Neural progenitor cell (in vitro differentiated cells): ENCODE measurements at places on chromosomes 2 and 18. TPM values are rescaled to one million over a fixed set of nuclear protein-coding genes. Genes with fewer than 3 reads are reported as not detected.

GRCh38 chr2:102025583-102026267, 34.0 kb downstream of the IL1R2 start:
- no peak overlapping the region for H3K27ac ChIP-seq
- no peaks in the 10 kb centered on the region for H3K27me3 ChIP-seq
- H3K36me3 ChIP-seq = no peaks in the 10 kb centered on the region
- no peak for DNase-seq
- H3K4me3 ChIP-seq = no peak overlapping the region

DNA sequence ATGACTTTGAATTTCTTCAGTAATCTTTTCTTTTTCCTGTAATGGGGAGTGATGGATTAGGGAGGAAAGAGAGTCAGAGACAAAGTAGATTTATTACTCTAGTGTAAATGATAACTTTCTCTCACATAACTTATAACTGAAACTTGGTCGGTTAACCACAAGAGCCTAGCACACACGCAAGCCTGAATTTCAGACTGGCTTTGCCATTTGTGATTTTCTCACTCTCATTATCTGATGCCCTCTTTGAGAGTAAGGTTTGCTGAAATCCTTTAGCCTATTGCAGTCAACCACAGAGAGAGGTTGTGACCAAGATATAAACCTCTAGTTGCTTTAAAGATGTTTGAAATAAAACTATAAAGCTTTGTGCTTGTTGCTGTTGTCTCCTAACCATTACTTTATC, 117.9 kb upstream of the NETO1 start:
- H3K4me3 ChIP-seq = no peak overlapping the region
- DNase-seq = no peak
- H3K36me3 ChIP-seq = no peaks in the 10 kb centered on the region
- no peaks in the 10 kb centered on the region for H3K27me3 ChIP-seq
- no peaks in the 10 kb centered on the region for H3K4me1 ChIP-seq

GRCh38 chr18:45102863-45103262, 422.2 kb downstream of the SETBP1 start:
- no peak overlapping the region for H3K27ac ChIP-seq
- peak; percentile 1 for DNase-seq
- H3K36me3 ChIP-seq = no peaks in the 10 kb centered on the region

GRCh38 chr2:174881678-174882077, 117.4 kb upstream of the CHRNA1 start:
- H3K4me1 ChIP-seq = peaks cover 64% of the 10 kb centered on the region
- peak; percentile 54 for DNase-seq
- H3K36me3 ChIP-seq = peaks cover 5% of the 10 kb centered on the region
- peak overlapping the region; percentile 16 for H3K4me3 ChIP-seq
- H3K27me3 ChIP-seq = no peaks in the 10 kb centered on the region

GRCh38 chr2:88521445-88522073, 69.1 kb upstream of the FOXI3 start:
- peaks cover 24% of the 10 kb centered on the region for H3K4me1 ChIP-seq
- no peak for DNase-seq
- H3K27me3 ChIP-seq = peaks cover 70% of the 10 kb centered on the region
- no peaks in the 10 kb centered on the region for H3K36me3 ChIP-seq
- H3K4me3 ChIP-seq = no peak overlapping the region
- no peak overlapping the region for H3K27ac ChIP-seq

GRCh38 chr2:45469314-45470099, 141.6 kb downstream of the SRBD1 start:
- peaks cover 9% of the 10 kb centered on the region for H3K4me1 ChIP-seq
- no peaks in the 10 kb centered on the region for H3K27me3 ChIP-seq
- H3K4me3 ChIP-seq = no peak overlapping the region
- H3K36me3 ChIP-seq = no peaks in the 10 kb centered on the region

DNA sequence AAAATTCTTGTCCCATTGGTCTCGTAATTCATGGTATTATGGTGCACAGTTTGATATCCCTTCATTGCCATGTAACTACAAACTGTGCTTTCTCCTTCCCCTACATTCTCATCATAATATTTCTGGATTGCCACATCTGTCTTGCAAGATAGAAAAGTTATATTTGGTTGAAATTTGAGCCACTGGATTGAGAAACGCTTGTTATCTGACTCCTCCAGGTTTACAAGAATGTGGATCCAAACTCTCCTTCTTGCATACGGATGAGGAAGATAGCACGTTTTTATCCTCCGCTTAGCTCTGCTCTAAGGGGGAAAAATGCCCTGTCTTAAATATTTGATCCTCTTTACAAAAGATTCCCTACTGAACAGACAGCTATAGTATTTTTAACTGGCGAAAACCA, 438.2 kb downstream of the TSN start:
- H3K4me1 ChIP-seq = no peaks in the 10 kb centered on the region
- H3K27me3 ChIP-seq = no peaks in the 10 kb centered on the region
- no peak for DNase-seq

- no peaks in the 10 kb centered on the region for H3K4me1 ChIP-seq
- H3K4me3 ChIP-seq = no peak overlapping the region
- H3K27ac ChIP-seq = no peak overlapping the region
- DNase-seq = no peak
- H3K27me3 ChIP-seq = no peaks in the 10 kb centered on the region
Observed at GRCh38 chr2:179106676-179107428, 56.9 kb upstream of the CCDC141 start.

DNA sequence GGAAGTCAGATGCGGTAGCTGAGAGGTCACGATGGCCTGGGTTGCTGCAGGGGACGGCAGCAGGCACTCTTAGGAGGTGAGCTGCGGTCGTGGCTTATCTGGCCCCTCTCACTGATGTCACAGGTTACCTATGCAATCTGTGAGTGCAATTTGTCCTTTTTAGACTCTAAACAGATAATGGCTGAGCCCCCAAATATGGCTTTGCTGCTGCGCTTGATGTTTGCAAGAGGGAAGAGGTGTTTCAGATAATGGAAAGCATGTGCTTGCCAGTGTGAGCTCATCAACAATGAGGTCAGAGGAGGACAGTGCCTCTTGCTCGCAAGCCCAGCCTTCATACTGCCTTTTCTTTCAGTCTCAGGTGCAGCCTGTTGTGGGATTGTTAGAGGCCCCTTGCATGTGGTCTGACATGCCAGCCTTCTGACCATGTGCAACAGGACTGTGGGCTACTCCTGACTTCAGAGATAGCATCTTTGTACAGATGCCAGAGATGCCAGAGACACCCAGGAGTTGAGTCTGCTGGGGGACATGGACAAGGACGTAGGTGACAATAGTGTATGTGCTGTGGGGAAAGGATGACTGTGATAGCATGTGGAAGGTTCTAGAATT, 151.3 kb downstream of the TANC1 start:
- no peak for DNase-seq
- H3K36me3 ChIP-seq = no peaks in the 10 kb centered on the region
- no peak overlapping the region for H3K4me3 ChIP-seq
- H3K27ac ChIP-seq = no peak overlapping the region
- no peaks in the 10 kb centered on the region for H3K4me1 ChIP-seq

GRCh38 chr2:15184491-15184890, 376.6 kb downstream of the NBAS start:
- H3K27ac ChIP-seq = no peak overlapping the region
- no peaks in the 10 kb centered on the region for H3K4me1 ChIP-seq
- H3K36me3 ChIP-seq = no peaks in the 10 kb centered on the region

GRCh38 chr2:160402501-160402900, 91.1 kb downstream of the RBMS1 start:
- H3K27me3 ChIP-seq = peaks cover 22% of the 10 kb centered on the region
- no peaks in the 10 kb centered on the region for H3K36me3 ChIP-seq
- H3K4me1 ChIP-seq = peaks cover 73% of the 10 kb centered on the region

GRCh38 chr18:74333091-74333490, 17.5 kb downstream of the C18orf63 start:
- peaks cover 4% of the 10 kb centered on the region for H3K4me1 ChIP-seq
- H3K27me3 ChIP-seq = no peaks in the 10 kb centered on the region
- no peak overlapping the region for H3K27ac ChIP-seq
- H3K4me3 ChIP-seq = no peak overlapping the region

DNA sequence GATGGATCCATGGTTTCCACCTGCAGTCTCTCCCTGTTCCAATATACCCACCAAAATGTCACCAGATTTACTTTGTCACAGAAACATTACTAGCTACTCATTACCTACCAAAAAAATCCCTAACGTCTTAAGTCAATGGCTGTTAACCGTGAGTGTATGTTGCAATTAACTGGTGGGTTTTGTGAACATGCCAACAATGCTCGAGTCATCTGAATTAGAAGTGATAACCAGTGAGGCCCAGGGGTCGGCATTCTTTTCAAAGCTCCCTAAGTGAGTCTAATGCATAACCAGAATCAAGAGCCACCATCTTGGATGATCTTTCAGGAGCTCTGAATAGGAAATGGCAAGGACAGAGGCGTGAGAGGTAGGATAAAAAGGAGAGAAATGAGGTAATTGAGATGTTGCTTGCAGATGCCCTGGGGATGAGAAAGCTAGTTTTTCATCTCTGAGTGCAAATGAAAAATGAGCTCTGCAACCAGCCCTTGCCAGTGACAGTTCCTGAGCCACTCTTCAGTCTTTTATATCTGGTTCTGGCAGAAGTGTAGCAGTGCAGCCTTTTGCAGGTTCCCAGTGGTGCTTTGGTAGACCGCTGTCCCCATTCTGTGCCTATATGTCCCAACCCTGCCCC, 130.0 kb upstream of the RND3 start:
- no peak for DNase-seq
- no peak overlapping the region for H3K27ac ChIP-seq
- no peaks in the 10 kb centered on the region for H3K36me3 ChIP-seq
- H3K4me3 ChIP-seq = no peak overlapping the region
- no peaks in the 10 kb centered on the region for H3K27me3 ChIP-seq

GRCh38 chr2:190864375-190864774, 16.2 kb upstream of the GLS start:
- H3K4me1 ChIP-seq = peaks cover 8% of the 10 kb centered on the region
- no peak for DNase-seq
- H3K27me3 ChIP-seq = no peaks in the 10 kb centered on the region
- H3K4me3 ChIP-seq = no peak overlapping the region
- no peak overlapping the region for H3K27ac ChIP-seq
- no peaks in the 10 kb centered on the region for H3K36me3 ChIP-seq

DNA sequence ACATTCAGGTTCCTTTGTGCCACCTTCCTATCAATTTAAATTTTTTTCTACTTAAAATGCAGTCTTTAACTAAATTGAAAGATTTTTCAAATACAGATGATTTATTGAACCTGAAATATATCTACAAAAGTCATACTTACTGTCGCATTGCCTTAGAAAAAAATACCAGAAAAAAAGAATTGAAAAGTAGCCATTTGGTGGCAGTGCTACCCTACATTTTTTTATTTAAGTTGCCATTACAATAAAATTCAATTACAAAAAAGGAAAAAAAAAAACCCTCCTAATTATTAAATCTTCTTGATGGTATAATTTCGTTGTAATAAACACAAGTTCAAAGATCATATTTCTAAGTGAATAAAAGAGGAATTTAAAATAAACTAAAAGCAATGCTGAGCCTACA, 43.4 kb downstream of the DSC3 start:
- DNase-seq = no peak
- H3K4me1 ChIP-seq = no peaks in the 10 kb centered on the region
- H3K4me3 ChIP-seq = no peak overlapping the region
- no peak overlapping the region for H3K27ac ChIP-seq
- no peaks in the 10 kb centered on the region for H3K36me3 ChIP-seq

DNA sequence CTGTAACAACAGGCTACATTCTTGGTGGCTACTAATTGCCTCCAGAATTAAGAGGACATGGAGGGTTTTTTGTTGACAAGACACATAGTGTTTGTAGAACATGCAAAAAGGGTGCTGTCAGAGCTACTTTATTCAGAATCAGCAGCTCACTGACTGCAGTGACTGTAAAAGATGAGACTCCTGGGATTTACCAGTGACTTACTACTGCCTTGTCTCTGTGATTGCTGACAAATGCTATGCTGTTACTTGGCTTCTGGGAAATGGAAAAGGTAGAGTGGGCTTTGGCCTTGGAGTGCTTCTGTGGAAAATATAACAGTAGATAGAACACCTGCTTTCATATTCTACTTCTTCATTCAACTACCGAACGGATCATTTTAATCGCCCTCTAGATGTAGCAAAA, 47.8 kb downstream of the GREB1L start:
- H3K27ac ChIP-seq = peak overlapping the region; percentile 3
- H3K4me1 ChIP-seq = peaks cover 67% of the 10 kb centered on the region
- H3K4me3 ChIP-seq = no peak overlapping the region

DNA sequence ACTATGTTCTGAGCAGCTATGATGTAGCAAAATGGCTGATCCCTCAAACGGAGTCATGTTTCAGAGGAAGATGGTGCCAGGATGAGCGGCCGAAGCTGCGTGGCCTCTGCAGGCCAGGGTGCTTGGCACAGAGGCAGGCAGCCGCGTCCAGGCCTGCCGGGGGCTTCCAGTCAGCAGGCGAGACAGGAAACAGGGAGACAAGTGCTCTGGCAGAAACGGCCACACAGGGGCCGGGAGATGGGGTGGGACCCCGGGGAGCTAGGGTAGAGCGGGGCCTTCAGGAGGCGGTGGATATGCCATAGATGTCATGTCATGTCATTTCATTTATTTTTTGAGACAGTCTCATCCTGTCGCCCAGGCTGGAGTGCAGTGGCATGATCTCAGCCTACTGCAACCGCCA, 50.7 kb downstream of the EIPR1 start:
- H3K27ac ChIP-seq = no peak overlapping the region
- H3K4me1 ChIP-seq = no peaks in the 10 kb centered on the region
- no peaks in the 10 kb centered on the region for H3K36me3 ChIP-seq
- no peaks in the 10 kb centered on the region for H3K27me3 ChIP-seq
- H3K4me3 ChIP-seq = no peak overlapping the region

DNA sequence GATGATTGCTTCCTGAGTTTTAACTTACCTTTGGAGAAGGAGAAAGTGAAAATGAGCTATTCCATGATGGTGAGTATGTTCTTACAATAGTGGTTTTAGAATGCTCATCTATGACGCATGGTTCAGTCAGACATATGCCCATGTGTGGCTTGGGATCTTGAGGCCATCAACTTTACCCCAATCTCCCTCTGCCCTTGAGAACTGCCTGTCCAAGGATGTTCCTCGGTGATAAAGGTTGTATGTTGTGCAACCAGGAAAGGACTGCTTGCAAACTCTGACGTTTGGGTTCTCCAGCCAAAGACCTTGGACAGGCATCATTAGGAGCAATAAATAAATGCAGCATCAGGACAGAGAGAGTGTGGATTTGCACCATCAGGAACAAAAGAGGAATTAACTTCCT, 165.0 kb downstream of the ZEB2 start:
- no peak overlapping the region for H3K4me3 ChIP-seq
- H3K36me3 ChIP-seq = no peaks in the 10 kb centered on the region
- no peak overlapping the region for H3K27ac ChIP-seq
- peaks cover 15% of the 10 kb centered on the region for H3K4me1 ChIP-seq

DNA sequence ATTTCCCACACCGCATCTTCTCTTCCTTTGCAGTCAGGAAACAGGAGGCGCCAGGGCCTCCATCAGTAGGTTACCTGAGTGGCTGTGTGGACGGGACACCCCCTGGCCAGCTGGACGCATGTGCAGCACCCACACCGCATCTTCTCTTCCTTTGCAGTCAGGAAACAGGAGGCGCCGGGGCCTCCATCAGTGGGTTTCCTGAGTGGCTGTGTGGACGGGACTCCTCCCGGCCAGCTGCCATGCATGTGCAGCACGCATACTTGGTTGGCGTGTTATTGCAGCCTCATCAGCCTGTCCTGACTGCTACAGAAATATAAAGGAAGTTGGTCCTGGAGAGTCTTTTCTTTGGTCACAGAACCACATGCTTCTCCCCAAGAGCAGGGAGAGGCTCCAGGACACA, 74.6 kb downstream of the DCDC2C start:
- H3K27me3 ChIP-seq = no peaks in the 10 kb centered on the region
- H3K36me3 ChIP-seq = no peaks in the 10 kb centered on the region
- H3K4me3 ChIP-seq = no peak overlapping the region
- H3K27ac ChIP-seq = no peak overlapping the region
- no peaks in the 10 kb centered on the region for H3K4me1 ChIP-seq
- DNase-seq = no peak

RETSAT gene
- total RNA-seq = 13.3 and 19.0 TPM in 2 replicates

PRKD3 gene
- 59.1 and 95.9 TPM in 2 replicates for total RNA-seq

CDCA7 gene
- total RNA-seq = 31.4 and 36.8 TPM in 2 replicates

ENOSF1 gene
- 20.2 and 29.7 TPM in 2 replicates for total RNA-seq
